ENCODE measurements at places on chromosomes 4 and X. TPM values are rescaled to one million over a fixed set of nuclear protein-coding genes. Genes with fewer than 3 reads are reported as not detected.

Gene PPP4R3C
- not detected for total RNA-seq

Gene FGFBP2
- total RNA-seq: not detected

Gene MAGEA10
- total RNA-seq: not detected

Gene NAA11
- total RNA-seq: not detected

Gene NKX6-1
- not detected for total RNA-seq

Gene ADGRG2
- under 0.01 TPM for total RNA-seq

Gene UGT2B15
- not detected for total RNA-seq

Gene GNRHR
- not detected for total RNA-seq

Gene ABCD1
- 11.2 TPM for total RNA-seq

Measured in smooth muscle cell of bladder (primary cell).